Cardiac septum (tissue), 1 donor: ENCODE measurements at places on chromosomes 7 and 10. TPM values are rescaled to one million over a fixed set of nuclear protein-coding genes. Genes with fewer than 3 reads are reported as not detected.

DNA sequence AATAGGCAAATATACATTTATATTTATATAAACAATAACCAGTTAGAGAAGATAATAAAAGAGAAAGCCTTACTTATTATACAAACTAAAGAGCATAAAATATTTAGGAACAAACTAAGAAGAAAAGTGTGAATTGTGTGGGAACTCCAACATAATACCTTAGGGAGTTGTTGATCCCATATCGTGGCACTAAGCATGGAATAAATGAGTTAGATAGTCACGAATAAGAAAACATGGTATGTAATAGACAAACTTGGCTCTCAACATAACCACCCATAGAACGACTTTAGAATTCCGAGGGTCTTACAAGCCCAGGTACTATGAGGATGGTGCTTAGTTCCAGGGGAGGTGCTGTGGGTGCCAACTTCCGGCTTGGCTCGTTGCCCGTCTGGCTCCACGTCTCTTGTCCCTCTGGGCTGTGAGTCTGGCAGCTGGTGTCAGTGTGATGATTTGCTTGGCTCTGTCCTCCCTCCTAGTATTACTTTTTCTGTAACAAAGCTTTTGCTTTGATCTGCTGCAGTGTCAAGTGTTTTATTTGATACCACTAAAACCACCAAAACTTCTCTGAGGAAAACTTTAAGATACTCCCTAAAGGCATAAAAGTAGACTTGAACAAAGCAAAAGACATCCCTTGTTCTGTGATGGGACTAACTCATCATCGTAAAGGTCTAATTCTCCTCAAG is 9.5 kb upstream of the RBM20 start:
- peak; percentile 78 for DNase-seq

The FOXI2 gene
- total RNA-seq, result 0.24 TPM

GRCh38 chr7:110480964-110481363 is 610.0 kb upstream of the LRRN3 start:
- no peak for DNase-seq

- DNase-seq, result no peak
Measured at GRCh38 chr7:44976746-44977196, 2.0 kb downstream of the MYO1G start.

DNA sequence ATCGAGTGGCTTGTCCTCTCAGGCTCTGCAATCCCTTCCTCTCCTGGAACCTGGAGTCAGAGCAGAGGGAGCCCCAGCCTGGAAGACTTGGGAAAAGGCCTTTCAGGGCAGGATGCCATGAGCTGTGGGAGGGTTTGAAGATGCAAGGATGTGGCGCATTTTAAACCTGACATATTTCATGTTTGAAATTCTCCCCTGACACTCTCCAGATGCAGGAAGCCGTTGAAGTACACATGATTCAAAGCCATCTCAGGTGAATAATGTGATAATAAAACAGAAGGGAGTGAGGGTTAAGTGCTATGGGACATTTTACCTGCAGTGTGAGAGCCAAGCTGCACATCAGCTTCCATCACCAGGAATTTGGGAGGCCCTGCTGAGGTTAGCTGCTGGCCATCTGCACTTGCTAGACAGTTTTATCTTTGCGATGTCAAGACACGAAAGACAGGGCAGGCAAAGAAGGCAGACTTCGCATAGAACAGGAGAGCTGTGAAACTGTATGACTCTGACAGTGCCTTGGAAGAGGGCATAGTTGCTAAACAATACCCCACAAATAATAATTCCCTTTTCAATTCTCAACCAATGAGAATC is 159.1 kb upstream of the GDF10 start:
- DNase-seq, result no peak

- DNase-seq, result no peak
Measured at GRCh38 chr10:82497439-82497838, 622.4 kb downstream of the NRG3 start.

The CALML3 gene
- not detected for total RNA-seq

GRCh38 chr10:49311555-49312236 is 12.7 kb downstream of the C10orf71 start:
- no peak for DNase-seq

The UCN3 gene
- not detected for total RNA-seq

- DNase-seq, result no peak
Measured at GRCh38 chr10:72260976-72261783, 12.5 kb upstream of the DDIT4 start.
